Fibroblast of lung (primary cell): ENCODE measurements at places on chromosomes 6 and 20. TPM values are rescaled to one million over a fixed set of nuclear protein-coding genes. Genes with fewer than 3 reads are reported as not detected.

DNA sequence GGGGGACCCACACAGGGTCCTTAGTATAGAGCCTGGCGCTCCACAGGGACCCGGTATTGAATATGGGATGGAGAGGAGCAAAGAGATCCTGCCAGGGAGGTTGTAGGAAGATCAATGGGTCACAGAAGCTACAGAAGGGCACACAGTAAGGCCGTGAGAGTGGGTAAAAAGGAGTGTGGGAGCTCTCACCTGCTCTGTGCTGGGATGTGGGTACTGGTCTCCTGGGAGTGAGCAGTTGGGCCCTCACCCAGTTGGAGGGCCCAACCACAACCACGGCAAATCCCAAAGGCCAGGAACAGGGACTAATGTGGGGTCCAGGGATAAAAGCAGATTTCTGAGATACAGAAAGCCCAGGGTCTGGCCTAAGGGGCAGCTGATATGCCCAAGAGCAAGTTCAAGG lies 73.4 kb upstream of the RNF24 start:
- DNase-seq: no peak

- no peak for DNase-seq
Observed at GRCh38 chr6:28901831-28902230, 22.0 kb downstream of the TRIM27 start.

DNA sequence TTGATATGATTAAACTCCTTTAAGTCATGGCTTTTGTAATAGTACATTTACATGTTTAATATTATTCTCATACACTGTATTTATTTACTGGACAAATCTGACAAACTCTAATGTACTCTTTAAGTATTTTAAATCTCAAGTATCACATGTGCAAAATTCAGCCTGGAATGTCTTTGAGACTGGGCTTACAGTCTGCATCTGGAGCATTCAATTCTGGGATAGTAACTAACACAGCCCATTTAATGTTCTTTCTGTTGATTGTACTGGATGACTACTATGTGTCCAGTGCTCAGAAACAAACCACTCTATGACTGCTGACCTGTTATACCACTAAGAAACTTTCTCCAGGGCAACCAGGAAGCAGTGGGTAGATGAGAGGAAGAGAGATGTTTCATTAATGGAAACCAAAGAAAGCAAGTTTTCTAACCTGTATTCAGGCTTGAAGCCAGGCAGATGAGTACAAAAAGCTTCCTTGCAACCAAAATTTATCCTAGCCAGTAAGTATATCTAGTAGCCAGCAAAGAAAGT lies 26.8 kb downstream of the FBXL4 start:
- DNase-seq: no peak

DNA sequence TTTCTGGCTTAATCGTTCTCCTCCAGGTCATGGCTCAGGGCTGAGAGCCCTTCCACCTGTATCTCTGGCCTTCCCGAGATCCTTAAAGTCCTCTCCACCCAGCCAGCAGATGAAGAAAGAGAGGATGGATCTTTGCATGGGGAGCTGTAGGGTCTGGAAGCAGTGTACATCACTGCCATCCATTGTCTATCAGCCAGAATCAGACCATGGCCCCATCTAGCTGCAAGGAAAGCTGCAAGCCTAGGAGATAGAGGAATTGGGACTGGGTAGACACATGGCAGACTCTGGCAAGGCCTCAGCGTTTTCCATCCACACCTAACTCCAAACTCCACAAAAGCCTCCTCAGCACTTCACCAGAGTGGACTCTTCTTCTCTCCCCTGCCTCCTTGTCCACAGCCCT lies 113.8 kb upstream of the MAFB start:
- no peak for DNase-seq

DNA sequence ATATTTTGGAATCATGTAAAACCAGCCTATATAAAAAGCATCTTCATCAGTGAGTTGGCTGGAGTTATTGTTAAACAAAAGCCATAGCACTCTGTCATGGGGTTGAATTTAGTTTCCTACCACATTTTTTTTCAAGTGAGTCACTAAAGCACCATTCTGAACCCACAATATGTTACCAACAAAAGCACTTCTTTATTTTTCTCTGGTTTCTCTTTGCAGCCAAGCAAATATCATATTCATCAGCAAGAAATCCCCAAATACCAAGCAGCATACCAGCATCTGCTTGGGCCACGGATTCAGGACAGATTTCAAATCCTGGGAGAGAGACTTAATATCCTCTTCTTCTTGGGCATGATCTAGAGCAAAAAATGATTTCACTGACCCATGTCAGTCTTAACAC lies 441.4 kb downstream of the BCKDHB start:
- peak; percentile 94 for DNase-seq

- DNase-seq: no peak
Observed at GRCh38 chr20:63032861-63033793, 26.4 kb upstream of the BHLHE23 start.

CDSN gene
- not detected in 2 replicates for polyA plus RNA-seq

CALHM4 gene
- not detected in 2 replicates for polyA plus RNA-seq

ULBP3 gene
- 18.8 and 28.8 TPM in 2 replicates for polyA plus RNA-seq
